ENCODE measurements at places on chromosomes 11 and 22. TPM values are rescaled to one million over a fixed set of nuclear protein-coding genes. Genes with fewer than 3 reads are reported as not detected.
A peak's percentile ranks its signal among the peaks of the same experiment; 100 is the strongest.

DNA sequence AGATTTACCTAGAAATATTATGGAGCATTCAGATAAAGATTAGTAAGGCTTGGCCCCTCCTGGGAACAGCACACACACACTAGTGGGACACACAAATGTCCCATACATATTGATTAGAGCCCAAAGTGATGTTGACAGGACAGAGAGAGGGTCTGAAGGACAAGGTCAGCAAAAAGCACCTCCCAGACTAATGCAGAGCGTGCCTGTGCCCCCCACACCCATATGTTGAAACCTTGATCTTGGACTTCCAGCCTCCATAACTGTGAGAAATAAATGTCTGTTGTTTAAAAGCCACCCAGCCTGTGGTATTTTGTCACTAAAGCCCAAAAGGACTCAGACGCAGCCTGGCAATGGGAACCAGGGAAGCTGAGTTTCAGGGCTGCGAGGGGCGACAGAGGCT lies 27.6 kb downstream of the LRFN4 start:
- no peaks in the 10 kb centered on the region for H3K36me3 ChIP-seq
- no peak for DNase-seq
- no peak overlapping the region for H3K4me3 ChIP-seq
- no peak overlapping the region for H3K27ac ChIP-seq

DNA sequence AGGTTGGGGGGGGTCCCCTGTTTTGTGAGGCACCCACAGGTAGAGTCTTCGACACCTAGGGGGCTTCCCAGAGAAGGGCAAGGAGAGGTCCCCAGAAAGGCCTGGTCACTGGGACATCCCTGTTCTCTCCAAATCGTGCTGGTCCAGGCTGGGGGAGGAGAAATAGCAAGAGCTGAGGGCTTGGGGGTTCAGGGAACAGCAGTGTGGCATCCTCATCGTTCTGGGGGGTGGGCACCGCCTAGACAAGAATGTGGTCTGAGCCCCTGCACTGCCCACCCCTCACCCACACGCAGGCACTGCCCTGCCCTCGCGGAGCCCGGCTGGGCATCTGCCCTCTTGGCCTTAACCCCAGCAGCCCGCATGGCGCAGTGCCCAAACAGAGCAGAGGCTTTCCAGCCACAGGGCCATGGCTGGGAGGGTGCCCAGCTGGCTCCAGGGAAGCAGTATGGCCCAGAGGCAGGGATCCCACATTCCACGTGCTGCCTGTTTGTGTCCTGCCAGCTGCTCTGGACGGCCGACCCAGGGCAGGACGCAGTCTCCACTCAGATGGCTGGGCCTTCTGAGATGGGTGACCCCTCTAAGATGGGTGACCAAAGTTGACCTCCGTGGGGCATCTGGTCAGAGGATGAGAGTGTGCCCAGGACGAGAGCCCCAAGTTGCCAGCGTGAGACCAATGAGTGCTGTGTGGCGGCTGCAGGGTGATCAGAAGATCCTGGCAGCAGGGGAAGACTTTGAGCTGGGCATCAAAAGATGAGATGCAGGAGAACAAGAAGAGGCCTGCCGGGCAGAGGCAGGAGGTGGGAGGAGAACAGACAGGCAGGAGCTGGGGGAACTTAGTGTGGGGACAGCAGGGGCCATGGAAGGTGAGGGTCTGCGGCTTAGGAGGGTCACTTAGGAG lies 14.4 kb downstream of the SCARF2 start:
- no peak overlapping the region for H3K4me3 ChIP-seq
- H3K27me3 ChIP-seq = no peaks in the 10 kb centered on the region
- no peaks in the 10 kb centered on the region for H3K36me3 ChIP-seq

- H3K27me3 ChIP-seq = peaks cover 10% of the 10 kb centered on the region
- no peak overlapping the region for H3K27ac ChIP-seq
- no peak overlapping the region for H3K4me3 ChIP-seq
- H3K36me3 ChIP-seq = no peaks in the 10 kb centered on the region
Observed at GRCh38 chr22:19147195-19147780, 2.8 kb downstream of the GSC2 start.

DNA sequence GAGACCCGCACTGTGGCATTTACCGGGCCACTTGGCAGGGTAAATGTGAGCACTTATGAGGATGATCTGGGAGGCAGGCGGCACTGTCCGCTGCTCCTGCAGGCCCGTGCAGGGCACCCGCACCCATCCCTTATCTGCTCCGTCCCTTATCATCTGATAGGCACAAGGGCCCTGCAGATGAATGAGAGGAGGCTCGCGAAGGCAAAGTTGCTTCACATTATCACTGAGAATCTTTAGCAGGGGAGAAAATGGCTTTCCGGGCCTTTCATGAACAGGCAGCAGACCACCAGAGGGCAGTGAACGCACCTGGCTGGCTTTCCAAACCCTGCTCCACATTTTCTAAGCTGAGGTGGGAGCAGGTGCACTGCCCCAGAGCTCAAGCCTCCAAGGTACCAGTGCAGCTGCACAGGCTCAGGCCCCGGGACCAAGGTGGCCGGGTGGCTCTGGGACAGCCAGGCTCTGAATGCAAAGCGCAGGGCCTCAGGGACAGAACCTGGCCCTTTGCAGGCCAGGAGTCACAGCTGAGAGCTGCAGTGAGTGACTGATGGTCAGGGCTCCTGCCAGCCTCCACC lies 165.6 kb downstream of the SHANK2 start:
- H3K4me3 ChIP-seq = no peak overlapping the region
- no peaks in the 10 kb centered on the region for H3K27me3 ChIP-seq
- H3K27ac ChIP-seq = no peak overlapping the region
- DNase-seq = peak; percentile 44

KCNK7 gene
- total RNA-seq = 0.17 TPM

APOL4 gene
- 2.3 TPM for total RNA-seq

SCUBE1 gene
- total RNA-seq = 0.08 TPM

GRCh38 chr11:14927146-14927545 lies 35.1 kb upstream of the CYP2R1 start:
- DNase-seq = no peak
- H3K36me3 ChIP-seq = no peaks in the 10 kb centered on the region
- H3K4me3 ChIP-seq = no peak overlapping the region
- H3K4me1 ChIP-seq = no peaks in the 10 kb centered on the region
- H3K27me3 ChIP-seq = no peaks in the 10 kb centered on the region

DNA sequence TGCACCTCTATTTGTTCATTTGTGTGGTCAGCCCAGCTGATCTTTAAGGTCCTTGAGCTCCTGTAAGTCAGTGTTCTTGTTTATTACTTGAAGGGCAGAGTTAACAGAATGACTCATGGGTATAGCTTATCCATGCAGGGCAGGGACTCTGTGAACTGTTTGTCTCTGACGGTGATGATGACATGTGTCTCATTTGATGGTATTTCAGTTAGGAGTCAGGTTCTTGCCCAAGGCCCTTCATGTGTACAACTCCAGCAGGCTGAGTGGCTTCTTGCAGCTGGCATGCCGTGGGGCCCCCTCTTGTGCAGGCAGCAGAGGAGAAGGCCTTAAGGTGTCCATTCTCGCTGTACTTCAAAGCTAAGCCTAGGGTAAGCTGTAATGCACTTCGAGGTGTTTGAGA lies 165.1 kb downstream of the DBX1 start:
- no peak for DNase-seq
- no peaks in the 10 kb centered on the region for H3K27me3 ChIP-seq
- H3K27ac ChIP-seq = no peak overlapping the region
- H3K36me3 ChIP-seq = peaks cover 3% of the 10 kb centered on the region
- peaks cover 4% of the 10 kb centered on the region for H3K4me1 ChIP-seq

DNA sequence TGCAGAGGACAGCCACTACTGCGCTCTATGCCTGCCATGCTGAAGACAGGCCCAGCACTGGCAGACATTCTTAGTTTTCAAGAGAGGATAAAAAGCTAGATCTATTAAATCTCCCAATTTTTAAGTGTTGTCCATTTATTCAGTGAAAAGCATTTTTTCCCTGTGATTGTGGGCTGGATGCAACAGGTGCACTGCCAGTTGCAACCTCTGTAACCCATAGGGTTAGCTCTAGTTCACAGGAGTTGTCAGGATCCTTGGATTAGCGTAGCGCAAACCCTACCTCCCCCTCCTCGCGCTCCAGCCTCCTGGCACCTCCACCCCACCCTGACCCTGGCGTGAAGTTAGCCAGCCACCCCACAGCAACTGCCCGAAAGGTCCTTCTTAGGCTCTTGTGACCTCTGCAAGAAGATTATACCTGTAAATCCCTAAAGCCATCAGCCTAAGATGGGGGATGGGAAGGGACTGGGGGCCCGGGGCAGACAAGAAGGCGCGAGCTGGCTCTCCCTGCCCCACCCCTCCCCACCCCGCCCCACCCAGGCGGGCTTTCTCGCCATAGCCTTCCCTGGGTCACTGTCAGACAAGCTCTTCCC lies 30.9 kb downstream of the EIF3F start:
- H3K27me3 ChIP-seq = peaks cover 7% of the 10 kb centered on the region
- H3K4me3 ChIP-seq = no peak overlapping the region
- no peaks in the 10 kb centered on the region for H3K36me3 ChIP-seq

DNA sequence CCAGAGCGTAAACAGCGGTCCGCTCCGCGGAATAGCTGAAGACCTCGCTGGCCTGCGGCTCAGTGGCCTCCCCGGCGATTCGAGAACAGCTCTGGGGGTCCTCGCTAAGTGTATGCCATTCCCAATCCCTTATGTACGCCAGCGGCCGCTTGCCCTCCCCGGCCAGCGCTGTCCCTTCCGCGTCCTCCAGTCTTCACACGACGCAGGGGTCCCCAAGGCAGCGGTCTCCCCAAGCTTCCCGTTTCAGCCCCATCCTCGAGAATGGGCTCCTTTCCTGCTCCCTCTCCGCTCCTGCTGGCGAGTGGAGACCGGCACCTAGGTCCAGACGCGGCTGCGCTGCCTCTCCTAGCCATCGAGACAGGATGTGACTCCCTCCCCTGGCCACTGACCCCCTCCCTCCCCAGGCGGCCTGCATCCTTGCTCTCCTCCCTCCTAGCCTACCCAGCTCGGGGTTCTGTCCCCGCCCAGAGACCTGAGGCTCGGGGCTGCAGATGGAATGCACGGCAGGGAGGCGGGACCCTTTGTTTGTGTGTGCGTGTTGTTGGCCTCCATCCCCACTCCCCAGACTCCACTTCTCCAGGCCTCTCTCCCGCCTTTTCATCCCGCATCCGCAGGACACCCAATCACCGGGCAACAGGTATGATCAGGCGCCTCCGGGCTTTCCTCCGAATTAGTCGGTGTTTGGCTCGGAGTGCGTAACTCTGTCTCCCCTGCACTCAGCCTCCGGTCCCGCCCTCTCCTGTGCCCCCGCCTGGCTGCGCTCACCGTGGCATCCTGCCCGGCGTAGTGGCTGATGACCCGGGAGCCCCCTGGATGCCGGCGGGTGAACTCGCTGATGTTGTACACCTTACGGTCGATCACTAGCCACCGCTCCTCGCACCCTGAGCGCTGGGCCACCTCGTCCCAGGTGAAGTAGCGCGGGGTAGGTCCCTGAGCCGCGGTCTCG lies 740 bp downstream of the FADS1 start:
- peak; percentile 65 for DNase-seq
- H3K4me3 ChIP-seq = peak overlapping the region; percentile 67
- peak overlapping the region; percentile 93 for H3K27ac ChIP-seq
- no peaks in the 10 kb centered on the region for H3K27me3 ChIP-seq
- no peaks in the 10 kb centered on the region for H3K36me3 ChIP-seq

CYP2D6 gene
- total RNA-seq = 23.8 TPM

GRCh38 chr22:44329179-44329796 lies 16.5 kb upstream of the SHISAL1 start:
- no peak for DNase-seq
- H3K36me3 ChIP-seq = no peaks in the 10 kb centered on the region
- no peak overlapping the region for H3K4me3 ChIP-seq
- H3K27me3 ChIP-seq = peaks cover 2% of the 10 kb centered on the region

DNA sequence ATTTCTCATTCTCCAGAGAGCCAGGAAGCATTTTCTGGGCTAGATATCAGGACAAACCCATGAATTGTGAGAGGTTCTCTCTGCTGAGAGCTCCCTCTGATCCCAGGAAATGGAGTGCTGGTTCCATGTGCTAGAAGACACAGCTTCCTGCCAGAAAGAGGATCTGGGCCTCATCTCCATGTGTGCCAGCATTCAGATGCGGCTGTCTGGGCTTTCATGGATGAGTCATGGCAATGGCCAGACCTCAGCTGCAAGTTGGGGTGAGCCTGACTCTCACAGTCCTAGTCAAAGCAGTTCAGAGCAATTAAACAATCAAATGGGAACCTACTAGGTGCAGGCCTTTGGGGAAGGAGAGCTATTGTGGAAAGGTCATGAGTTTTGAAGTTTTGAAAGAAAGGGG lies 82.3 kb upstream of the EED start:
- H3K27me3 ChIP-seq = no peaks in the 10 kb centered on the region
- H3K4me1 ChIP-seq = peaks cover 4% of the 10 kb centered on the region
- DNase-seq = no peak
- H3K36me3 ChIP-seq = no peaks in the 10 kb centered on the region
- H3K4me3 ChIP-seq = no peak overlapping the region

- H3K36me3 ChIP-seq = peaks cover 63% of the 10 kb centered on the region
- H3K4me3 ChIP-seq = no peak overlapping the region
- no peak for DNase-seq
- no peak overlapping the region for H3K27ac ChIP-seq
Observed at GRCh38 chr11:20051469-20052399, 108.5 kb downstream of the DBX1 start.

- peaks cover 24% of the 10 kb centered on the region for H3K36me3 ChIP-seq
- H3K27me3 ChIP-seq = no peaks in the 10 kb centered on the region
- H3K4me3 ChIP-seq = no peak overlapping the region
- DNase-seq = no peak
Observed at GRCh38 chr11:2134022-2135010, 4.9 kb downstream of the IGF2 start.

SAA2 gene
- total RNA-seq = 27,037 TPM

DNA sequence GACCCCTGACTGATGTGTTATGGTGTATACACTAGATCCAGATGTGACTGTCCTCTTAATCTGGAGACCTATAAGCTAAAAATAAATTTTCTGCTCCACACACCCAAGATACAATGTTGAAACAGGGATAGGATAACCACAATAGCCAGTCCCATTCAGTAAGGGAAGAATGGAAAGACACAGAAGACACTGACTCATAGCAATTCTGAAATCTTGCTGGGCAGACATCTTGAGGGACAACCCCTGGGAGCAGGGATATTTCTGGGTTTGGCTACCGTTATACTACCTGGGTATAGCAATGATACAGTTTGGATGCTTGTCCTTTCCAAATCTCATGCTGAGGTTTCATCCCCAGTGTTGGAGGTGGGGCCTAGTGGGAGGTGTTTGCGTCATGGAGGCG lies 93.9 kb downstream of the BUD13 start:
- no peak overlapping the region for H3K27ac ChIP-seq
- no peak overlapping the region for H3K4me3 ChIP-seq
- no peaks in the 10 kb centered on the region for H3K27me3 ChIP-seq
- DNase-seq = no peak

GRCh38 chr22:31611061-31611760 lies 50.8 kb downstream of the PISD start:
- no peaks in the 10 kb centered on the region for H3K36me3 ChIP-seq
- H3K27me3 ChIP-seq = no peaks in the 10 kb centered on the region
- no peak for DNase-seq
- H3K4me1 ChIP-seq = no peaks in the 10 kb centered on the region
- H3K27ac ChIP-seq = no peak overlapping the region

DNA sequence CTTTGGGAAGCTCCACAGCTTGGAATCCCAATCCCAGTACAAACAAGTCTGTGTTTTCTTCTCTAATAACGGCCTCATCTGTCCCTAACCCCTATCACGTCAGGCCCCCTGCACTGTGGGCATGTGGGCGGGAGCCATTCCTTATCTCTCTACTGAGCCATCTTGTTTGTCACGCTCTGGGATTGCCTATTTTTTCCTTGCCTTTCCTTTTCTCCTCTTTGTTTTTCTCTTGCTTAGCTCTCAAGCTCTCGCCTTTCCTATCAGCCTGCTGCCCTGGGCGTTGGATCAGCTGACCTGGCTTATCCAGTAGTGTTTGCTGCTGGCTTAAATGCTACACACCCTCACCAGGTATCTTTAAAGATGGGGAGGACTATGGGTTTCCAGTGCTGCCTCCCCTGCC lies 35.8 kb downstream of the ARHGAP1 start:
- no peak for DNase-seq
- peaks cover 2% of the 10 kb centered on the region for H3K4me1 ChIP-seq
- peaks cover 74% of the 10 kb centered on the region for H3K36me3 ChIP-seq
- no peak overlapping the region for H3K27ac ChIP-seq
- H3K27me3 ChIP-seq = no peaks in the 10 kb centered on the region
